ENCODE measurements at places on chromosomes 6 and 20.
A peak's percentile ranks its signal among the peaks of the same experiment; 100 is the strongest.

GRCh38 chr20:59320854-59321647 lies 20.6 kb downstream of the EDN3 start:
- no peak for DNase-seq

- no peak for DNase-seq
Measured at GRCh38 chr20:37999526-38000263, 33.6 kb downstream of the TTI1 start.

DNA sequence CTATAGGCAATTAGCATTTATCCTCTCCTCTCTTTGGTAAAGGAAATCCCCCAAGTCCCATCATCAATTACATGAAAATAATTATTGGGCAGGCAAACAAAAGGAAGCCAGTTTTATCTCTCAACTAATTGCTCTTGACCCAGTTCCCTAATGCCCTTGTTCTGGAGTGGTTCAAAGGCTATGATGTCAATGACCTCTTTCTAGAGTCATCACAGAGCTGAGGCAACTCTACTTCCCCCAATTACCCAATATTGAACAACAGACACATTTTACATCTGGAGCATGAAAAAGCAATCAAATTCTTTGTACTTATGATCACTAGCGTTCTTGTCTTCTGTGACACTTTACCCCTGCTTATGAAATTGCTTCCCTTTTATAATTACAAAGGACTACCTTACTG lies 43.5 kb downstream of the NT5E start:
- DNase-seq: no peak

DNA sequence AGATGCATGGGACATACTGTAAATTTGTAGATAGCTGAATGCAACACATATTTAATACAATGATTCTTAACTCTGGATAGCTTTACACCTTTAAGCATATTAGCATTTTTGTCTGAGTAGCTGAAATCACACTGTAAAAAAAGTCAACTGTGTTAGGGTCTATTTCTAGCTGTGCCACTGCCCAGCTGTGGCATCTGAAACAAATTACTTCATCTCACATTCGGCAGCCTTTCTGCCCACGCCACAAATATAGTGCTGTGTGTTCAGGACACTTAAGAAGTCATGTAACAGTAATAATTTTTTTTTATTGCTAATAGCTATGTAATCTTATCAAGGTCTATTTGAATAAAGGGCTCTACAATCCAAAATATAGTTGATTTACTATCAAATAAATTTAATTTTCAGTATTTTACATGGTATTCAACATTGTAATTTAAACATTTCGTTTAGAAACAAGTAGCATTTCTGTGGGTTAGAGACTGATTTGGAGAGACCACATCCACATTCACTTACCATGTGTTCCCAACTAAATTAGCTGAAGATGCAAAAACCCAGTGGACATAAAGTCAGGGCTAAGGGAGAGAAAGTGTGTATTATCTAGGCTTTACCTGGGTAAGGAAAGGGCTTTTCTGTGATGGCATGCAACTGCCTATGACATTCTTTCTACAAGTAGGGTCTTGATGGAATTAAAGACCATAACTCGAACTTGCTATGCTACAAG lies 276.7 kb downstream of the PLCB1 start:
- no peak for DNase-seq

GRCh38 chr20:50987493-50988210 lies 29.0 kb downstream of the MOCS3 start:
- peak; percentile 82 for DNase-seq

DNA sequence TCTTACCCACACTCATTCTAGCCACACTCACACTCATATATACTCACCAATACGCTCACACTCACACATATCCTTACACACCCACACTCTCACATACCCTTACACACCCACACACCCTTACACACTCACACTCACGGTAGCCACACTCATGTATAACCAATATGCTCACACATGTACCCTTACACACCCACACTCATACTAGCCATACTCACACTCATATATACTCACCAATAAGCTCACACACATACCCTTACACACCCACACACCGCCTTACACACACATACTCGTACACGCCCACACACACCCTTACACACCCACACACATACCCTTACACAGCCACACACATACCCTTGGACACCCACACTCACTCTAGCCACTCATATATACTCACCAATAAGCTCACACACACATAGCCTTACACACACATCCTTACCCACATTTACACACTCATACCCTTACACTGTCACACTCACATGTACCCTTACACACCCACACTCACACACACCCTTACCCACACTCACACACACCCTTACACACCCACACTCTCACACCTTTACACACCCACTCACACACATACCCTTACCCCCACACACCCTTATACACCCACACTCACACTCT lies 192.5 kb upstream of the SNX9 start:
- DNase-seq: no peak

- DNase-seq: no peak
Measured at GRCh38 chr6:95208621-95209020, 368.7 kb upstream of the MANEA start.

DNA sequence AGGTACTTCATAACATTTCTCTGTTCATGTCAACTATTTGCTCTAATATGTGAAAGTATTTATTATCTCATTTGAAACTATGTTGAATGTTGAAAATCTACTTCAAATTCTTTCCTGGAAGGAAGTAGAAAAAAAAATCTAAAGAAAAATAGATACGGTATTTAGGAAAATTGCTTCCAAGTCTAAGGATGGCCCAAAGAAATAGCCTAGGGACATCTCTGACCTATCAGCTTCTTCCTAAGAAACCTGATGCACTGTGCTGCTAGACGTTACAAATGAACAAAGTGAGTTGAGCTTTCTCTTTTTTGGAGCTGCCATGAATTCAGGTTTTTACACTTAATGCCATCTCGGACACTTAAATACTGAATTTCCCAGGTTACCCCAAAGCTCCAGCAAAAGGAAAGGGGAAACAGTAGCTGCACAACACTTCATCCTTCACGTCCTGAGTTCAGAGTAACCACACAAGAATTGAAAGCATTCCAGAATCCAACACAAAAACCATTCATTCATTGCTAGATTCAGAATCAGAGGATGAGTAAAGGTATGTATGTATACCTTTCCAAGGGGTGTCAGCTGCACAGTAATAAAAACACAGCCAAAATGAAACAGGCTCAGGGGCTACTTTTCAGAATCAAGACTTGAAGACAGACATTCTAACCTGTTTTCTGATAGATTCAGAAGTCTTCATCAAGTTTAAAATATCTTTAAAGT lies 7.9 kb downstream of the RMND1 start:
- DNase-seq: no peak

DNA sequence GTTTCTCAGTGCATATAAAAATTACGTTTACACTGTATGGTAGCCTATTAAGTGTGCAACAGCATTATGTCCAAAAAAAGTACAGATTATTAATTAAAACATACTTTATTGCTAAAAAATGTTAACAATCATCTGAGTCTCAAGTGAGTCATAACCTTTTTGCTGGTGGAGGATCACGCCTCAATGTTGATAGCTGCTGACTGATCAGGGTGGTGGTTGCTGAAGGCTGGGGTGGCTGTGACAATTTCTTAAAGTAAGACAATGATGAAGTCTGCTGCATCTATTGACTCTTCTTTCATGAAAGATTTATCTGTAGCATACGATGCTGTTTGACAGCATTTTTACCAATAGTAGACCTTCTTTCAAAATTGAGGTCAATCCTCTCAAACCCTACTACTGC lies 155.1 kb downstream of the BTBD9 start:
- no peak for DNase-seq

DNA sequence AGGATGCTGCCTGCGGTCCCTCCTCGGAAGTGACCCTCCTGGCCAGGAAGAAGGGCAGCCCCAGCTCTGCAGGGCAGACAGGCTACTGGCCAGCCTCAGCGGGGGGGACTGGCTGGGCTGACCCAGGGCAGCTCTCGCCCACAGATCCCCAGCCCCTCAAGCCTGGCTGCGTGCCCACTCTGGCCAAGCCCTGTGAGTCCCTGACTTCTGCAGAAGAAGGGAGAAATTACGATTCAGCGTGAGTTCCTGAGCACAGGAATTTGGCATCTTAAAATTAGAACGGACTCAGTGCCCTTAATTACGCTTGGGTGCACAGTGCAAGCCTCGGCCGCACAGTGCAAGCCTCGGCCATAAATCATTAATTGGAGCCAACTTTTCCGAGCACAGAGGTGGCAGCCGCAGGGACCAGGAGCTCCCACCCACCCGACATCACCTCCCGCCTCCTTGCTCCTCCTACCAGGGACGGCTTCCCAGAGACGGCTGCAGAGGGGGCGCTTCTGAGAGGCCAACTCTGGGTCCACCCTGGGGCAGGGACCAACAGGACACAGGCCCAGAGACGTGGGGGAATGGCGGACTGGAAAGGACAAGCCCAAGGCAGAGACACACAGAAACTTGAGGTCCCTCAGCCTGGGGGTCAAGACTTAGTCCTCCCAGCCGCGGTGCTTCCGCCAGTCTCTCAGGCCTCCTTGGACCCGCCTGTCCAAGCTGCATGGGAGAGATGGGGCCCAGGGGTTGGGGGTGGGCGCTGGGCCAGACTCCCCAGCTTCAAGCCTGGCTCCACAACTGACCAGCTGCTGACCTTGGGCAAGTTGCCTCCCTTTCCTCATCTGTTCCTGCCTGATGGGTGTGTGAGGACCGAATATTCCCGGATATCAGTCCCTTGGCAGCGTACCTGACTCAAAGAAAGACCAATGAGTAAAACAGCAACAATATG lies 165.4 kb downstream of the TAF4 start:
- no peak for DNase-seq

DNA sequence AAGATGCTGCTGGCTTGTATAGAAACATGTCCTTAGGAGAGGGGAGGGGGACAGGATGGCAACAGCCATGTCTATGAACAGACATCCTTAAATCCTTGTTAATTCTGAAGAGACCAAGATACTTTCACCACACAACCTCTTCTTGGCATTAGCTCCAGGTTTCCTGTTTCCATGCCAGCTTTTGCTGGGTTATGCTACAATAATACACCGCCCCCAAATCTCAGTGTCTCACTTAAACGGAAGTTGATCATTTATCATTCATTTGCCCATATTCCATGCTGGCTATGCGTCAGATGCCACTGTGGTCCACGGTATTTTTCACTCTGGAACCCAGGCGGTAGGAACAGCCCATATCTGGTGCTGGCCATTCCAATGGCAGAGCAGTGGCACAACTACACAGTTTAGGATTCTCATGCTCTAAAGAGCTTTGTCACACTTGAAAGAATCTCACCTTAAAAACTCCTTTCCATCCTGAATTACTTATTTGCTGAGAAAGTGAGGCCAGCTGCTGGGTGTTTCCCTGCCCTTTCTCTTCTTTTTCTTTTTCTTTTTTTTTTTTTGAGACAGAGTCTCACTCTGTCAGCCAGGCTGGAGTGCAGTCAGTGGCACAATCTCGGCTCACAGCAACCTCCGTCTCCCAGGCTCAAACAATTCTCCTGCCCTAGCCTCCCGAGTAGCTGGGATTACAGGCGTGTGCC lies 3.7 kb upstream of the RNASET2 start:
- DNase-seq: no peak

- DNase-seq: peak; percentile 41
Measured at GRCh38 chr6:45422503-45423110, 44.9 kb upstream of the SUPT3H start.

DNA sequence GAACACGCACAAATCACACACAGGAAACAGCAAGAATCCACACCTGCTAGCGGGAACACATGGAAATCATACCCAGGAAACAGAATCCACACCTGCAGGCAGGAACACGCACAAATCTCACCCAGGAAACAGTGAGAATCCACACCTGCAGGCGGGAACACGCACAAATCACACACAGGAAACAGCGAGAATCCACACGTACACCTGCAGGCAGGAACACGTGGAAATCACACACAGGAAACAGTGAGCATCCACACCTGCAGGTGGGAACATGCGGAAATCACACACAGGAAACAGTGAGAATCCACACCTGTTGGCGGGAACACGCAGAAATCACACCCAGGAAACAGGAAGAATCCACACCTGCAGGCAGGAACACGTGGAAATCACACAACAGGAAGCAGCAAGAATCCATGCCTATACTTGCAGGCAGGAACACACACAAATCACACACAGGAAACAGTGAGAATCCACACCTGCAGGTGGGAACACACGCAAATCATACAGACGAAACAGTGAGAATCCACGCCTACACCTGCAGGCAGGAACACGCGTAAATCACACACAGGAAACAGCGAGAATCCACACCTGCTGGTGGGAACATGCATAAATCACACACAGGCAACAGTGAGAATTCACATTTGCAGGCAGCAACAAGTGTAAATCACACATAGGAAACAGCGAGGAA lies 108.6 kb downstream of the DLL1 start:
- no peak for DNase-seq

- no peak for DNase-seq
Measured at GRCh38 chr20:62345681-62346370, 21.3 kb downstream of the LAMA5 start.

DNA sequence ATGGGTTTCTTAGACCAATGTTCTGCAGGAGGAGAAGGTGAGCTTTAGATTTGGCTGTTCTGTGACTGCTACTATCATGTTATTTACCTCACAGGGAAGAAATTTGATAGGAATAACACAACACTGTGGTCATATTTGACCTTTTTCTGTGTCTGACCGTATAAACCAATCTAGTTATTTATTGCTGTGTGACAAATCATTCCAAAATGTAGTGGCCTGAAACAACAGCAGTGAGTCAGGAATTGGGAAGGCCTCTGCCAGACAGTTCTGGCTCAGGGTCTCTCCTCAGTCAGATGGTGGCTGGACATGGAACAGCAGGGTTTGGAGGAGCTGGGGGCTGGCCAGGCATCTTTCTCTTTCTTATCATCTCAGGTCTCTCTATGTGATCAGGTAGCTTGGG lies 33.0 kb downstream of the RIPOR2 start:
- DNase-seq: no peak

- DNase-seq: no peak
Measured at GRCh38 chr6:153231048-153231646, 100.1 kb upstream of the RGS17 start.

GRCh38 chr6:17962436-17963031 lies 24.9 kb downstream of the KIF13A start:
- DNase-seq: no peak

DNA sequence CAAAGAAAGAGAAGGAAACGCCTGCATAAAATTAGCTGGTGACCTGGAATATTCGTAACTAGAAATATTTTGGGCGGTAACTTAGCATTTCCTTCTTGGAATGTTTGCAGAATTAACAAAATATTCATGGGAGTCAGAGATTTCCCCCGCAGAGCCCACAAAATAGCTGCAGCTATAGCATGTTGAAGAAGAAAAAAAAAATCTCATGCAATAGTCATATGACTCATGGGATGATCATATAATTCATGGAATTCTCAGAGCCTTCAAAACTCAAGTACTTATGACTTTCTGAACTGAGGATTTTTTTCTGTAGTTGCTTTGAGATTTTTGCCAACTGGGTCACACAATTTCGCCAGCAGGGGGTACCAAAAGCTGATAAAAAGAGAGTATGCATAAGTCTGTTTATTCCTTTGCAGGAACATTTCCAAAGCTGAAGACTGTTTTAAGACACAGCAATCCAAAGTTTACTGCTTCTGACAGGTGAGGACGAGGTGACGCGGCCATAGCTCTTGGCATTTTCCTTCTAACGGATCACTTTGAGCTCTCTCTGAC lies 586.0 kb upstream of the CHD6 start:
- peak; percentile 7 for DNase-seq

GRCh38 chr6:32120573-32121059 lies 7.4 kb downstream of the ATF6B start:
- no peak for DNase-seq

Data from prostate gland (tissue), 2 donors.